ENCODE measurements at places on chromosomes 13 and 19. TPM values are rescaled to one million over a fixed set of nuclear protein-coding genes. Genes with fewer than 3 reads are reported as not detected.

Gene ARRDC5
- total RNA-seq = not detected

Gene FCER2
- total RNA-seq = not detected

Gene TLE6
- total RNA-seq = 0.82 TPM

Gene IGFL2
- total RNA-seq = 0.82 TPM

Gene ZNF135
- 11.8 TPM for total RNA-seq

Gene ANGPTL8
- total RNA-seq = not detected

Gene MLNR
- not detected for total RNA-seq

Gene ZSCAN4
- not detected for total RNA-seq

Gene GPC5
- 7.3 TPM for total RNA-seq

Gene ZNF714
- 56.3 TPM for total RNA-seq

Gene OLFM4
- total RNA-seq = 0.41 TPM

Gene OSCAR
- not detected for total RNA-seq

Gene CILP2
- 0.82 TPM for total RNA-seq
